ENCODE measurements at places on chromosomes 7 and 10.

DNA sequence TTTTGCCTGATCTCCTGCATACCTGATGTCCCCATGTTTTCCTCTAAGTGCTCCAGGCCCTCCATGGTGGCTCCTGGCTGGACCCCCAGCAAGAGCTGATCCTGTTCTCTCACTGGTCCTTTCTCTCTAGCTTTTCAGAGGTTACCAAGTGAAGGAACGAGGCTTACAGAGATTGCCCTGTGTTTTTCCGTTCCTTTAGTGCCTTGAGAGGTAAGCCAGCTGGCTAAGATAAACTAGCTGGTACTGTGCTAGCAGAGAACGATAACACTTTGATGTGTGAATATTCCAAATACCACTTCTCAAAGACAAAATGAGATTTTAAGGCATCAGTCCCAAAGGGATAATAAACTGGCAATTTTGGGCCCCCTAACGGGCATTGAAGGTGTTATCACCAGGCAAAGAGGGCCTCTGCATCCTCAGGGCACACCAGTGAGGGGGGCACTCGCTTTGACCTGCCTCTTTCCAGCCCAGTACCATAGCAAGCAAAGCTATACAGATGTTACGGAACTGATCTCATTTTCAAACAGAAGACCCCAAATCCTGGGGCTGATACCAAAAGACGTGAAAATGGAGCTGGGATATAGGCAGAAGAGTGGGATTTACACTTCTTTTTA lies 8.4 kb upstream of the CCNY start:
- DNase-seq = no peak

DNA sequence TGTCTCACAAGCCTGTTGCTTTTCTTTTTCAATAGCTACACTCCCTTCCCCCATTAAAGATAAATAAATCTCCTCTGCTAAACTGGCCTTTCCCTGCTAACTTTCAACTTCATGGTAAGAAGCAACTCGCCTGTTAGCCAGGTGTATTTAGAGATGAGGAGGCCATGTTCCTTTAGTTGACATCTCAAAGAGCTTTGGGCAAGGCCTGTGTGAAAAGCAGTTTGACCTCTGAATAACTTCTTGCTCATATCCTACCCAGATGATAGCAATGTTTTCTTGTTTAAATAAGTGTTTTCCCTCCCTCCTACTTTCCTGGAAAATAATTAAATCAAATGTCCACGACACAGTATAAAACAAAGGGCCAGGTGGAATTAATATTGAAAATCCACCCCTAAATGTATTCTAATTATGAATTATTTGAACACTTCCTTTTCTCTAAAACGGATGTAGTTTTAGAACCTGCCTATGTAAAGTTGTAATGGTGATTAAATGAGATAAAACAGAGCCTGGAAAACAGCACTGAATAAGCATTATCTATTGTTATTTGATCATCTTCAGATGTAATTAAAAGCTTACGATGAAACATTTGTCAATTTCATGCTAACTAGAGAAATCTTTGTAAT lies 78.5 kb downstream of the HGF start:
- no peak for DNase-seq

DNA sequence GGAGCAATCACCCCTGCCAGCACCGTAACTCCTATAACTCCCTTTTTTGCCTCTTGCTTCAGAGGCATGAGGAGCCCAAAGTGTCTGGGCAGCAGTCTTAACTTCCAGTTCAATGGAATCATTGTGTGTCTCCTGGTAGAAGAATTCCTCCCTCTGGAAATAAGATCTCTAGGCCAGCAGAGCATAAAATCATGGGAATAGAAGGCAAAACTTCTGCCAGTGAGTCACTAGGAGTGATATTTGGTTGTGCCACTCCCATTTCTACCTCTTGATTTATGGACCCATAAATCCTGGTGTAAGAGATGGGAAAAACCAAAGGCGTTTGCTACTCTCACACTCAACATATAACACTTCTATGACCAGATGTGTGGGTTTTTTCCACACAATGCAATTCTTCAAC lies 104.9 kb upstream of the FAM180A start:
- DNase-seq = no peak

DNA sequence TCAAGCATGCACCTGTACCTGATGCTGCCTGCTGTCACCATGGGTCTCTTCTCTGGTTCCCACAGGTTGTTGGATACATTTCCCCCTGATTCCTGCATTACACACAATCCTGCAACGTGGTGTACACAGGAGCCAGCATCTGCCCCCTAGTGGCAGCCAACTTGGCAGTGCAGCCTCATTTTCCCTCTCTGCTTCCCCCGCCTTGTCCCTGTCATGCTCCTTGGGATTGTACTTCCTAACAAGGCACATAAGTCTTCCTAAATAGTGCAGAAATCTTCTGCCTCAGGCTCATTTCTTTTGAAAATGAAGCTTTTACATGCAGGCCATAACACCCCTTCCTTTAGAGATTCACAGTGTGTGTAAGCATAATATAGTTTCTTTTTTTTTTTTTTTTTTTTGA lies 387.5 kb downstream of the CCSER2 start:
- no peak for DNase-seq

GRCh38 chr7:134820778-134821177 lies 41.3 kb downstream of the CALD1 start:
- DNase-seq = no peak

DNA sequence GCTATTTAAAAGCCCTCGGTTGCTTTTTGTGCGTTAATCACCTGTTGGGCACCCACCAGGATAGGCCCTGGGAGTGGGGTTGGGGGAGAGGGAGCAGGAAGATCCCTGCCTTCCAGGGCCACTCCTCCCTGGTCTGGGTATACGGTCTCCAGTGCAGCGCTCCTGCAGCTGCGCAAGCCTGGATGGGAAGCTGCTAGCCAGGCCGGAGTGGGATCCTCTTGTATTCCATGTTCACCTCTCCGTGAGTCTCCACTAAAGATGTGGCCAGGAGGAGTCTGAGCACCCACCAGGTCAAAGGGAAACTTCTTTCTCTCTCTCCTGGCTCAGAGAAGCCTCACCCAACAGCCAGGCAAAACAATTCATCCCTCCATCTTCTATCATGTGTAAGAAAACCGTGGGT lies 78.8 kb upstream of the ANLN start:
- no peak for DNase-seq

DNA sequence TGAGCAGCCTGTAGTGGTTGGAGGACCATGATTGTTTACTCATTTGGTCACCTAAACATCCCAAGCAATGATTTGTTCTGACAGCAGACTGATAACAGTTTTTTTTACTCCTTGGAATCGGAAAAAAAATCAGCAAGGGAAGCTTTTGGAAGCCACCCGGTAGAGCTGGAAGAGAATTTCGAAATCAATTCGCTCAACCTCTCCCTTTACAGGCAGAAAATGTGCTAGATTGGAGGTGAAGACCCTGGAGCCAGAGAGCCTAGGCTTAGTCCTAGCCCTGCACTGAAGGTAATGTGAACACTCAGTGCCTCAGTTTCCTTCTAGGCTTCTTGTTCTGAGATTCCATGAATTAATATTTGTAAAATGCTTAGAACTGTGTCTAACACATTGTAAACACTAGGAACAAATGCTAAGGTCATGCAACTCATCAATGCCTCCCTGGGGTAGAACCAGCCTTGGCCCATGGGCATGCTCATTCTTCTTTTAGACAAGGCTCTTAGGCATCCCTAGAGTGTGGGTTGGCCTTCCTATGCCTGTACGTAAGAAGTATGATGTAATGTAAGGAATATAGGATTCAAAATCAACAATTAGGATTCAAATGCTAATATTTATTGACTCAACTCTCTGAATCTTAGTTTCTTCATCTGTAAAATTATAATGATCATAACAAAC lies 52.7 kb downstream of the MET start:
- DNase-seq = no peak

Data from hypothalamus (tissue), 51 donors.